ENCODE measurements at places on chromosomes 3 and 15.

GRCh38 chr3:39106851-39107387 is 508 bp downstream of the GORASP1 start:
- DNase-seq, result peak; percentile 89

- DNase-seq, result no peak
Observed at GRCh38 chr3:143101792-143102381, 17.7 kb upstream of the CHST2 start.

DNA sequence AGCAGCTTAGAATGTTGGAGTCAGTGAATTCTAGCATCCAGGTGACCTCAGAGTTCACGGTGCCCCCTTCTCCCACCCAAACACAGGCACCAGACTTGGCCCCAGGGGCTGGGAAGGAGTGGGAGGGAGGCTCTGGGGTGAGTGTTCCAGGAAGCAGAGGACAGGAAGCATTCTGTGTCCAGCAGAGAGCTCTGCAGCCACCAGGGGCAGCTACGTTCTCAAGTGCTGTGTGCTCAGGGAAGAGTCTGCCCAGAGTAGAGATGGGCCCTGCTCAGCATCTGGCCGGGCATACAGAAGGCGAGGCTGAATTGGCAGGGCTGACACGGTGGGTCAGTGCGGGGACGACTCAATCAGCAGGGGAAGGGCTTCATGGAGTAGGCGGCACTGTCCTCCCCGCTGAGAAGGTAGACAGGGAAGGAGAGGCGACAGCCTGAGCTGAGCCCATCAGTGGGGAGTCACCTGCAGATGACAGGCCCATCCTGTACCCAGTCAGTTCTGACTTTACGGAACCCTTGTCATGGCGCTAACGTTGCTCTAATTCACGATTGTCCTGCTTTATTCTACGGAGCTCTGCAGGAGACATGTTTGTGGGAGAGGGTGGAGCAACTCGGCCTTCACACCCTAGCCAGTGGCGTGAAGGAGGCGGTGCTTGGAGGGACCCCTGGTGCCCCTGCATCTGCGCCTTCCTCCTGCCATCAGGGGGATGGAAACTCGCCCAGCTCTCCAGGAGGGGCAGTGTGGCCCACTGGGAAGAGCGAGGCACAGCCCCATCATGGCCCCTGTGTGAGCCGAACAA is 82.2 kb downstream of the C3orf70 start:
- peak; percentile 63 for DNase-seq

- peak; percentile 48 for DNase-seq
Observed at GRCh38 chr15:84871428-84871985, 13.0 kb upstream of the SLC28A1 start.

GRCh38 chr15:35912196-35912595 is 366.2 kb upstream of the DPH6 start:
- DNase-seq, result no peak

DNA sequence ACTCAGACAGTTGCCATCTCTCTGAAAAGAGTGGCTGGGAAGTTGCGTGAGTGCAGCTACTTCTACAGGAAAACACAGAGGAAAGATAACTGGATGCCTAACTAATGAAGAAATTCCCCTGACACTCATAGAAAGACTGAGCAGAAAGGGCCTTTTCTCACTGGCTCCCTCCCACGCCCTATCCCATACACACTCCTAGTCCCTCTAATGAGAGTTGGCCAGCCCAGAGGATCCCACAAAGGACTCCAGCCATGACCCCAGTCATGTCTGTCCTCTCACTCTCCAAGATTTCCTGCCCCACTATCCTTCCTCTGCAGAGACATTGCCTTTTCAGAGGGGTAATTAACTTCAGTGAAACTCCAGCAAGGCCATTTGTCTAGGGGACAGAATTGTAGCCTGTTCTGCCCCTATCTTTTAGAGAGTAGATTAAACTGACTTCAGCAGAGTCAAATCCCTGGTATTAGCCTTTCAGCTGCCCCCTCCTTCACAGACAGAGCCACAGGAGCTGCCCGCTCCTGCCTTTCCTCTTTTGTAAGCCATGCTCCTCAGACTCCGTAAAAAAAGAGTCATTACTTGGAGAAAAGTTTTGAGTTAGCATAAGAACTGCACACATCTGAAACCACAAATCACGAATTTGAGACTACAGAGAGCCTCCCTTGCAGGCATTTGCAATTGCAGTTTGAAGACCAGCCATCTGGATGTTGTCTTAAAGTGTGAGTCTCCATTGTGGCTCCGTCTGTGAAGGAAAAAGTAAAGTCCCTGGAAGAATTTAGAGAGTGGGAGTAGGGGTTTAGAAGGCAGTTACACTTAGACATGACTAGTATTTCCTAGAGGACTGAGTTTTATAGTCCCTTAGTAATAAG is 129.1 kb upstream of the SEMA6D start:
- no peak for DNase-seq

DNA sequence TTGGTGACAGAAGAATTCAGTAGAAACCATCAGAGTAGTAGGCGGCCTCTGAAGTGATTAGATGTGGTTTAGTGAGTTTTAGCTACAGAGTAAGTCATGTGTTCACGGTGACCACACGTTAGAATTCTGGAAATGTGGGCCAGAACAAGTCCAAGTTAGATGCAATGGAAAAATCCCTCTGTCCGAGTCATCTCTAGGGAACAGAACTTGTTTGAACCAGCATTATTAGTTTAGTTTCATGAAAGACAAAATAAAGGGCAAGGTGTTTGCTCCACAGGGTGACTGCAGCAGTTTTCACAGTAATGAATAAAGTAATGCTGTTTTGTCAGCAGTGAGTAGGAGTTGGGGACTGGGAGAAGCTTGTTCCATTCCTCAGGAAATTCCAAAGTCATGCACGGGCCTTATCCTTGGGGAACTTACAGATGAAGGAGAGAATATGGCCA is 100.2 kb downstream of the CGNL1 start:
- DNase-seq, result no peak

GRCh38 chr15:47607695-47608094 is 109.6 kb upstream of the SEMA6D start:
- no peak for DNase-seq

DNA sequence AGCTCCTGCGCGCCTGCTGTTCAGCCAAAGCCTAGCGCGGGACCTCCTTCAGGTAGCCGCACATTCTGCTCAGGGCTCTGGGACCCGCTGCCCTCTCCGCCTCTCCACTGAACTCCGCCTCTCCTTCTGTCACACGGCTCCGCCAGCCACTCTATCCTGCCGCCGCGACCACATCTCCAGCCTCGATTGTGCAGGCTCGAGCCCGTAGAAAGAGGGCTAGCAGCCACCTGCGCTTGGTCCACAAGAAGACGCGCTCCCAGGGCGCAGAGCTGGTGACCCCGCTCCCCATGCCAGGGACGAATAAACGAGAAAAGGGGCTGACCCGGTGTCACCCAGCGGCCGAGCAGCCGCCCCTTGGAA is 1.1 kb upstream of the VIPR1 start:
- no peak for DNase-seq

GRCh38 chr3:10841100-10841499 is 25.1 kb downstream of the SLC6A11 start:
- DNase-seq, result no peak

GRCh38 chr3:186418671-186419145 is 56.7 kb upstream of the DGKG start:
- no peak for DNase-seq

GRCh38 chr3:23275814-23276213 is 72.7 kb downstream of the UBE2E2 start:
- DNase-seq, result no peak

- no peak for DNase-seq
Observed at GRCh38 chr3:61625429-61625828, 64.1 kb downstream of the PTPRG start.

DNA sequence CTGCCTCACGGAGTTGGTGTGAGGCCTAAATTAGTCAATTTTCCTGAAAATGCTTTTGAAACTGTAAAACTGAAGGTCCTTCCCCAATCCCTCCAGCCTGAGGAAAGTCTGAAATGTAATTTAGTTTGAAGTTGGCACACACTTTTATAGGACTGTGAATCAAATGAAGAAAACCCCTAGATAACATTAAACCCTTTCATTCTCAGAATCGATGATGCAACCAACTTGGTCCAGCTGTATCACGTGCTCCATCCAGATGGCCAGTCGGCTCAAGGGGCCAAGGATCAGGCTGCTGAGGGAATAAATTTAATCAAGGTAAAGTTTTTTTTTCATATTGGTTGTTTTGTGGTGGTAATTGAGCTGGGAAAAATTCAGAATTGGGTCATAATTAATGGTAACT is 11.7 kb downstream of the MRPS22 start:
- no peak for DNase-seq

GRCh38 chr3:70999730-71000129 is 583.8 kb downstream of the FOXP1 start:
- DNase-seq, result no peak

GRCh38 chr3:98596541-98597500 is 3.4 kb upstream of the CPOX start:
- no peak for DNase-seq

- DNase-seq, result peak; percentile 25
Observed at GRCh38 chr3:101690972-101691371, 4.5 kb upstream of the RPL24 start.

Data from K562 (cell line).